ENCODE measurements at places on chromosomes 6 and 20.

DNA sequence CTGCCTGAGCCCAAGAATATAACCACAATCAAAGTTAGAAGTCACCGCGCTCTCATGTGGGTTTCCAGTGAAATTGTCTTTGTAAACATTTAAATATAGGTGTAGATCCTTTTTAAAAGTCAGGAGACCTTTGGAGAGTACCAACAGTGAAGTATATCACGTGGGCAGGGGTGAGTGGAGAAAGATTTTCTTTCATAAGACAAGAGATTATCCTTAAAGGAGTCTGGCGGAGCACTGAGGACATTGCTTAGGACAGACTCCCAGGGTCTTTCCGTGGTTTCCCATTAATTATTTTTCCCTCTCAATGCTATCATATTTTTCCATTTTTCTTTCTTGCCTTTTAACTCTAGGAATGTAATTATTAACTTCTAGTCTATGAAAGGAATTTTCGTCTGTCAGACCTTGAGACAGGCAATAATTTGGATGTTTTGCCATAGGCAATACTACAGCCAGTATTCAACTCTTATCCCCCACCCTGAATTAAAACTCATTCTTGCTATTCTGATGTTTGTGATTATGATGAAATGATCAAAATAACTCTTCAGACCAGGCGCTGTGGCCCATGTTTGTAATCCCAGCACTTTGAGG lies 31.4 kb downstream of the DCBLD1 start:
- no peak for DNase-seq

- DNase-seq: no peak
These were observed 202.2 kb upstream of the PCSK2 start for GRCh38 chr20:17024513-17025119.

DNA sequence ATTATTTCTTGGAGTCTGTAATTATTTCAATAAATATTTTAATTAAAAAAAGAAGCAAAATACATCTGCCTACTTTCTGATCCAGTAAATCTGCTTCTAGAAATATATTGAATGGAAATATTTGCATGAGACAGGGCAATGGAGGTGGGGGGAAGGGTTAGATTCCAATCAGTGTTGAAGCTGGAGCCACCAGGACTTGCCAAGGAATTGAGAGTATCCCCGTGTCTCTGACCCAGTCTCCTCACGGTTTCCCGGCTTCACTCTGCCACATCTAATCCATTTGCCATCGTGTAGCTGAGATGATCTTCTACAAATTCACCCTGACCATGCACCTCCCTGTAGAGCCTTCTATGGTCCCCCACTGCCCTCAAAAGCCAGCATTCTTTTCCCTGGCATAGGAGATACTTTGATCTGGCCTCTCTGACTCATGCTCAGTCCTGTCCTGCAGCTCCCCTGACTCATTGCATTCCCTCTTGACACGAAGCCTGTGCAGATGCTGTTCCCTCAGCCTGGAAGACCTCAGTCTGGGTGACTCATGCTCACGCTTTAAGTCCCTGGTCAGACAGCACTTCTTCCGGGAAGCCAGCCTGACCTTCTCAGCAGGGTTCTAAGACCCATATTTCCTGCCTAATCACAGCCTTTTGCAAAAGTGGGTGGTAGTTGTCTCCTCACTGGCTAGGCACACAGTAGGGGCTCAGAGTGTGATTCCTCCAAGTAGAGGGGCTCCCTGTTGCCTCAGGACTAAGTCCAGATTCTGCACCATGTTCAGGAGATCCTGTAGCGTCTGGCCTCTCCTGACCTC lies 23.0 kb upstream of the FKBP1A start:
- DNase-seq: no peak

- no peak for DNase-seq
These were observed 82.4 kb downstream of the RAMACL start for GRCh38 chr6:166504100-166504499.

DNA sequence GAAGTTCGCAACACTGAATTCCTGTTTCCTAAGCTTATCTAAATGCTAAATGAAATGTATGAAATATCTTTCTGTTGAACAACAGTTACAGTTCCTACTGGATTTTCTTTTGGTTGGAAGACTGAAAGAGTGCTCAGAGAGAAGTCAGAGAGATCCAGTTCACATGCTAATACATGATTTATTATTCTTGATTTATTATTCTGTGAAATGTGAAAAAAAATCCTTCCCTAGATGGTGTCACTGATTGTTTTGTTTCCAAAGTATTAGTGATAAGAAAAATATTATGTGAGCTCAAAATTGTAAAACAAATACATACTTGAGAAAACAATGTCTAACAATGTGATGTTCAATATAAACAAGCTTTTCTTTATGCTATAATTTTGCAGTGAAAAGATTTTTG lies 42.1 kb downstream of the ADGRG6 start:
- DNase-seq: no peak

DNA sequence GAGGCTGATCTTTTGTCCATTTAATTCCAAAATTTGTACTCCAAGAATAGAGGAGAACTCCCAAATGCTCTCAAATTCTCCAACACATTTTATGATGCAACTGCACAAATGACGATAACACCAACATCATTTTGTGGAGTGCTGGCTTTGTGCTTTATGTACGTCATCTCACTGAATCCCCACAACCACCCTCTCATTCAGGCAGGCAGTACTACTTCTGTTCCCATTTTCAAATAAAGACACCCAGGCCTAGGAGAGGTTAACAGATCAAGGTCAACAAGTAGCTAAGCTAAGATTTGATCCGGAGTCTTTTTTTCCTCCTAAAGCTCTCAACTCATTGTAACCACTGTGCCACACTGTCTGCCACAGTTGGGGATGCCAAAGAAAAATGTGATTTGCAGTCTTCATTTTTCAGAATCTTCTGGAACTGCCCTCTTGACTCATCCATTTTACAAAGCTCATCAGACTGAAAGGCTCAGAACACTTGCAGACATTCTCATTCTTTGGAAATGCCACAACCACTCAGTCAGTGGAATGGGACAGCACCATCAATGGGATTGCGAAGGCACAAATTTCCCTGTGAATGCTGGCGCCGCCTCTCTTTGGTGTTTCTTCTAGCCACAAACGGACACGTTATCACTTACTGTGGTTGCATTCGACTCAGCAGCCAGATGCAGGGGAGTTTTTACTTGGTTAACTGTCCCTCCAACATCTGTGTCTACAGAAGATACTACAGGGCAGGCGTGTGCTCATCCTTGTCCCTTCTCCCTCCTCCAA lies 184.4 kb downstream of the GJA10 start:
- DNase-seq: no peak

DNA sequence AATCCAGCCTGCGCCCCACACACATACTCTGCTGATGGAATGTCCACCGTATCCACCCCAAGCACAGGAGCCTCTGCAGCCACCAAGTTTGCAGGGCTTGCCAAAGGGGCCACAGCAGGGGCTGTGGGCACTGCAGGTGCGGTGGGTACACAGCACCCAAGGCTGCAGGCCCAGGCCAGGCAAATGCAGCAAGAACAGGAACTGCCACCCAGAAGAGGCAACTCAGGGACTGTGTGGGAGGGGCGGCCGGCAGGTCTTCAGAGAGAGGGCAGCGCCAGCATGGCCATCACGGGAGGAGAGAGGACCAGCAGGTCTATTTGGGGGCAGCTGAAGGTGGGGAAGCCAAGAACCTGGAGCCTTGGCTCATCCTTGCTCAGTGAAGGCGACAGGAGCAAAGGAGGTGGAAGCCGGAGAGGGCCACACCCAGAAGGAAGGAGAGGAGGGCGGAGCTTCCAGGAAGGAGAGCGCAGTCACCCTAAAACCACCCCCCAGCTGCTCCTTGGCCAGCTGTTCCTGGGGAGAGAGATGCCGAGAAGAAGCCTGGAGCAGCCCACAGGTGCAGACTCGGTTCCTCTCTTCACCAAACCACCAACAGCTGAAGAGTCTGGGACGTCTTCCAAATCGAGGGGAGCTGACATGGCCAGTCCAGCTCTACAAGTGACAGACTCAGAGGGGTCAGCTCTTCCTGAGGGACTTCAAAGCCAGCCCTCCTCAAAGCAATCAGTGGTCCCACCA lies 265.1 kb upstream of the CDYL start:
- no peak for DNase-seq

All from chondrocyte (in vitro differentiated cells).